Activated T-cell treated with anti-CD3 and anti-CD28 coated beads for 24 hours (primary cell): ENCODE measurements at places on chromosomes 7 and 10.

- DNase-seq: no peak
Observed at GRCh38 chr7:30708983-30709382, 26.7 kb upstream of the CRHR2 start.

DNA sequence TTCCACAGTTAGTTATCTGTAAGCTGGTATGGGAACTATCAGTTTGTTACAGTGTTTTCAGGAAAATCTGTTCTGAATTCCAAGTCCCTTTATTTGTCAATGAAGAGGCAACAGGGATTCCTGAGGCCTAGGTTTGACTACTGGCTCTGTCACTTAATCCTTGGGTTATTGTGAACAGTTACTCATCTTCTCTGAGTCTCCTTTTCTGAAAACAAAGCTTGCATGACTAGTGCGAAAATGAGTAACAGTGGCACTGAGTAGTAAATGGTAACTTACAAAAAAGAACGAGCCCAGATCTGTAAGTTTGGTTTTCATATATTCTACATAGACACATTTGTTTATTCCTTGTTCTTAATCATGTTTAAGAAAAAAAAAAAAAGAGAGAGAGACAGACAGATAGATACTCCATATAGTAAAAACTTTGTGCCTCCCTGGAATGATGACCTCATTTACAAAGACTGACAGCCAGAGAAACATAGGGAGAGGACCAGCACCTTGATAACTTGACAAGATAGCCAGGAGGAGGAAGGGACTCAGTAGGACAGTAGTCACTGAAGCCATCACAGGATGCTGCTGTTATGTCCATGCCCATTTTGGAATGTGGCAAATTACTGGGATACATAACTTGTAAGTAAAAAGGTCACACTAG, 1.9 kb downstream of the MRPS33 start:
- no peak for DNase-seq

- no peak for DNase-seq
Observed at GRCh38 chr10:100750291-100751210, 5.2 kb downstream of the PAX2 start.

DNA sequence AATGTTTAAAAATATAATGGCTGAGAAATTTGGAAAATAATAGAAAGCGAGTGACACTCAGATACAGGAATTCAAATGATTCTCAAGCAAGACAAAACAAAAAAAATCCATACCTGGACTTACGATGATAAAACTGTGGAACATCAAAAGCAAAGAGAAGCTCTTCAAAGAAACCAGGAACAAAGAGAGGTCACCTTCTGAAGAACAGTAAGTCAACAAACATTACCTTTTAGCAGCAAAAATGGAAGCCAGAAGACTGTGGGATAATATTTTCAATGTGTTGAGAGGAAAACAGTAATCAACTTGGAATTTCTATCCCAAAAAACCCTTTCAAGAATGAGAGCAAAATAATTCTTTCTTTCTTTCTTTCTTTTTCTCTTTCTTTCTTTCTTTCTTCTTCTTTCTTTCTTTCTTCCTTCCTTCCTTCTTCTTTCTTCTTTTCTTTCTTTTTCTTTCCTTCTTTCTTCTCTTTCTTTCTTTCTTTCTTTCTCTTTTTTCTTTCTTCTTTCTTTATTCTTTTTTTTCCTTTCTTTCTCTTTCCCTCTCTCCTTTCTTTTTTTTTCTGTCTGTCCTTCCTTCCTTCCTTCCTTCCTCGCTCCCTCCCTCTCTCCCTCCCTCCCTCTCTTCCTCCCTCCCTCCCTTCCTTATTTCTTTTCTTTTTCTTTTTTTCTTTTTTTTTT, 1.8 kb upstream of the CPA5 start:
- DNase-seq: no peak

DNA sequence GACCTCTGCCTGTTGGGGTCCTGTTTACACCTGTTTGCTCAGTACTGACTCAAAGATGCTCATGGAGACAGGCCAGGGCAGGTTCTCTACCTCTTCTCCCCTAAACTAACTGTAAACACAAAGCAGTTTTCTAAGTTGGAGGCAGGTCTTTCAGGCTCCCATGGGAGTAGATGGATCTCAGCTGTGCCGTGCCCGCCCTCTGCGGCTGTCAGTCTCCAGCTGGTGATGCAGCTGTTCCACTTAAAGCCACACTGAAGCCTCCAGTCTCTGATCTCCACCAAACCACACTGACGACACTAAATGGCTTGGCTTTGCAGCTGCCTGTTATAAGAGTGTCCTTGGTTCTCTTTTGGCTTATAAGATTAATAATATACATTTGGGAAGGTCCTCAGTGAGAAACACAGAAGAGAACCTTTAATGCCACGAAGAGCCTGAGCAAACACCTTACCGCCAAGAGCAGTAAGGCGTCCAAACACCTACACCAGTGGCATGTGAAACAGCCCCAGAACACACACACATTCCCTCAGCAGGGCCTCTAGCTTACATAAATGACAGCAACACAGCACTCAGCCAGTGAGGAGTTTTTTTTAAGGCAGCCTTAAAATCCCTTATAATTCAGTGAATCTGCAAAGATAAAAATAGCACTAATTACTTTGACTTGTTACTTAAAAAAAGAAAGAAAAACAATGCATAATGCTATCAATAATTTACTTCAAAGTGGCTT, 60.4 kb upstream of the KCNIP2 start:
- no peak for DNase-seq

GRCh38 chr7:71221049-71221448, 89.1 kb downstream of the GALNT17 start:
- DNase-seq: no peak

DNA sequence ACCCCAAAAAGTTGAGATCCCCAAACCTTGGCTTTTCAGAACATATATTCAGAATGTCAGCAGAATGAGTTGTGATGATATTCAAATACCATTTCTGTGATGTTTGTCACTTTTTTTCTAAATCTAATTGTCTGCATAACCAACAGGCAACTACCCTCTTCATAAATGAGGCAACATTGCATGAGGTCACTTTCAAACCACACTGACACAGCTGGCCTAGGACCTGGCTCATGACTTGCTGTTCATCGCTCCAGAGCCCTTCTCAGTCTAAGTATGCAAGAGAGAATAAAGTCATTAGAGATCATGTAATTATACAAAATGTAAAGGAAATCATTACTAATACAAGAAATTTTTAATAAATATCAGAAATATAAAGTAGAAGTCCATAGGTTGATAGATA, 681.9 kb downstream of the GRM8 start:
- no peak for DNase-seq

GRCh38 chr7:30389791-30390190, 88.8 kb downstream of the NOD1 start:
- no peak for DNase-seq

- DNase-seq: no peak
Observed at GRCh38 chr10:8410506-8410905, 356.0 kb downstream of the GATA3 start.

DNA sequence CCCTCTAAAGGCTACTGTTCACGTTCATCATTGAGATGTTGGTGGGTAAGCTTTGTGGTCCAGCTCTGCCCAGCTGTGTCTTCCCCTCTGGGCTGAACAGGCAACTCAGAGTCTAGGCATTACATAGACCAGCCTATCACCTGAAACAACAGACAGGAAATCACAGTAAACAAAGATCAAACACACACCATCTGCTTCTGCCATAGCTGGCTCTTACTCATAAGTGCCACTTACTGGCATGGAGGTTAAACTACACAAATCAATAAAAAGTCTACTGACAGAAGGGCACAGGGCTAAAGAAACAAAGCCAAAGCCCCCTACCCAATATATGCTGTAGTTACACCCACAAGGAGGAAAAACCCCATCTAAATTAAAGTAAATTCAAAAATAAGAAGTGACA, 35.0 kb downstream of the SEPTIN14 start:
- DNase-seq: no peak

GRCh38 chr7:50156706-50157105, 63.7 kb upstream of the ZPBP start:
- no peak for DNase-seq

- DNase-seq: no peak
Observed at GRCh38 chr7:142481548-142481947, 223.7 kb upstream of the PRSS58 start.

DNA sequence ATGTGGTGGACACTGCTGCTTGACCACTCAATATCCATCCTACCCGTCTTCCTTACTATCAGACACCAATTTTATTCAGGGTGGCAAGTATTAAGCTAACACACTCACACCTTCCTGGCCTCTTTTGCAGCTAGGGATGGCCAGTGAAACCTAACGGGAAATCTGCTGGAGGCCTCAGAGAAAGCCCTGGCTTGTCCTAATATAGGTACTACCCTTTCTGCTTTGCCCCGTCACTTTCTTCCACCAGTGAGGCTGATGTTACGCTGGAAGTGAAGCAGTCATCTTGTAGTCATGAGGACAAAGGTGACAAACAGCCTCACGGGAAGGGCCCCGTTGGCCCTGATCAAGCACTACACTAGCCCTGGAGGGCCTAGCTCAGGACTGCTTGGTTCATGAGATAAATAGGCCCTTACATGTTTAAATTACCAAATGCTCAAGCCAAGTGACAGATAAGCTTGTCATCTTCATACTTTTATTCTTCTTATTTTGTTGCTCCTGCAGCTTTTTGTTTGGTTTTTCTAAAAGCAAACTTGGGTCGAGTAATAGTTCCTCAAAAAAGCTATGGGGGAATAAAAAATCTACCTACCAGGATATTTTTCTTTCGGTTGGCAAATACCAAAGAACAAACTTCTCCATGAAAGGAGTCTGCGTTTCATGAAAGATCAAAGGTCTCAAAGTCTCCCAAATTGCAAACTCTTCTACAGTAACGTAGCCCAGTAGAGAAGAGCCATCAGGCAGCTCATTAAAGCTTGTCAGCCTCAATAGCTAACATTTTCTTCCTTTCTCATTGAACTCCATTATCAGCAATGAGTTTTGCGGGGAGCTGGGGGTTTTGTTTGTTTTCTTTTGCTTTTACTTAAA, 17.5 kb downstream of the CREB3L2 start:
- no peak for DNase-seq

DNA sequence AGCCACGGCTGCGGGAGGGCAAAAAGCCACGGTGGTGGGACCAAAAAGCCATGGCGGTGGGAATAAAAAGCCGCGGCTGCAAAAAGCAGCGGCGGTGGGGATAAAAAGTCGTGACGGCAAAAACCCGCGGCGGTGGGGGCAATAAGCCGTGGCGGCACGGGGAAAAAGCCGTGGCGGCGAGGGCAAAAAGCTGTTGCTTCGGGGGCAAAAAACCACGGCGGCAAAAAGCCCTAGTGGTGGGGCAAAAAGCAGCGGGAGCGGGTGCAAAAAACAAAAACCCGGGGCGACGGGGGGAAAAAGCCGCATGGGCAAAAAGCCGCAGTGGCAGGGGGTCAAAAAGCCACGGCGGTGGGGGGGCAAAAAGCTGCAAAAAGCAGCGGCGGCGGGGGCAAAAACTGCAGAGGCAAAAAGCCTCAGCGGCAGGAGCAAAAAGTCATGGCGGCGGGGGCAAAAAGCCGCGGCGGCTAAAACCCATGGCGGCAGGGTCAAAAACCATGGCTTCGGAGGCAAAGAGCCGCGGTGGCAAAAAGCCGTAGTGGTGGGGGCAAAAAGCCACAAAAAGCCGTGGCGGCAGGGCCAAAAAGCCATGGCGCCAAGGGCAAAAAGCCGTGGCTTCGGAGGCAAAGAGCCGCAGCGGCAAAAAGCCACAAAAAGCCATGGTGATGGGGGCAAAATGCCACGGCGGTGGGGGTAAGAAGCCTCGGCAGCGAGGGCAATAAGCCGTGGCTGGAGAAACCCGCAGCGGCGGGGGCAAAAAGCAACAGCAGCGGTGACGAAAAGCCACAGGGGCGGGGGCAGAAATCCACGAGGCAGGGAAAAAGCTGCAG, 525.8 kb downstream of the ZNF33B start:
- no peak for DNase-seq

DNA sequence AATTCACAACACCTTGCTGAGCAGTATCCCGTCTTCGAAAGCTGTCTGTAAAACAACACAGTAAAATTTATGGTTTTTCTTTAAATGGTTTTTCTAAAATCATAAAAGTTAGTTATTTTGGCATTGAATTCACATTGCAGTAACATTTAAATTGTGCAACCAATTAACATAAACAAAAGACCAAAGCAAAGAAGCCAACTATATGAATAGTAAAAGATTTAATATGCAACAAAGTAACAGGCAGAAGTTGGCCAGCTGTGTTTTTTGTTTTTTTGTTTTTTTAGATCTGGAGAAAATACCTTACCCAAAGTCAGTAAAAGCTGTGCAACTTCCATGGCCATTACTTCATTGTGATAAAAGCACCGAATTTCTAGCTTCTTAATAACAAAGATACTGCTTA, 11.3 kb downstream of the SRI start:
- DNase-seq: no peak
